ENCODE measurements at places on chromosomes 7 and 10.

DNA sequence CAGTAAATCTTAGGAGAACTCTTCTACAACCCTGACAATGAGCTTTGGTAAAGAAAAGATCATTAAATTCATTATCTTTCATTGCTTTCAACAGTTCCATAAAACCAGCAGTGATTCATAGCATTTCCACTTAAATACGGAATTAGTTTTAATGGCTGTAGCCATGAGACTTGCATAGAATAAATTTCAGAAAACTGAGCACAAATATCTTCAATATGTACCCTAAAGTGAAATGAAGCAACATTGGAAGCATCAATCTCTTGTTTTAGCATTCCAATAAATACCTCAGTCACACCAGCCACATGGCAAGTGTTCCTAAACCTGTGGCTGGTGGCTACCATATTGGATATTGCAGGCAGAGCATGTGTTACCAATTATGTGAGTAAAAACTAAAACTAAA lies 3.6 kb upstream of the RARRES2 start:
- no peak for DNase-seq

GRCh38 chr7:1691601-1692514 lies 21.8 kb downstream of the ELFN1 start:
- no peak for DNase-seq

GRCh38 chr7:107563081-107563774 lies 492 bp downstream of the COG5 start:
- DNase-seq: peak; percentile 67

- DNase-seq: no peak
These were observed 112.0 kb upstream of the FGFR2 start for GRCh38 chr10:121710207-121710606.

All from hematopoietic multipotent progenitor cell treated with erythropoietin and hydrocortisone succinate and interleukin-3 and kit ligand, for 6 days (in vitro differentiated cells).